ENCODE measurements at places on chromosomes 12 and 14. TPM values are rescaled to one million over a fixed set of nuclear protein-coding genes. Genes with fewer than 3 reads are reported as not detected.
A peak's percentile ranks its signal among the peaks of the same experiment; 100 is the strongest.

Gene FLVCR2
- 8.1 TPM for total RNA-seq

Gene SAMD15
- 0.26 TPM for total RNA-seq

Gene AVPR1A
- total RNA-seq = 5.5 TPM

Gene P2RX4
- total RNA-seq = 53.5 TPM

Gene HCAR2
- not detected for total RNA-seq

Gene CLEC12A
- total RNA-seq = 0.37 TPM

Gene ZNF219
- total RNA-seq = 20.6 TPM

Gene RD3L
- 0.86 TPM for total RNA-seq

Gene KRT71
- not detected for total RNA-seq

Gene ALDH1L2
- total RNA-seq = not detected

Gene LRRC10
- not detected for total RNA-seq

Gene RASSF3
- 114 TPM for total RNA-seq

DNA sequence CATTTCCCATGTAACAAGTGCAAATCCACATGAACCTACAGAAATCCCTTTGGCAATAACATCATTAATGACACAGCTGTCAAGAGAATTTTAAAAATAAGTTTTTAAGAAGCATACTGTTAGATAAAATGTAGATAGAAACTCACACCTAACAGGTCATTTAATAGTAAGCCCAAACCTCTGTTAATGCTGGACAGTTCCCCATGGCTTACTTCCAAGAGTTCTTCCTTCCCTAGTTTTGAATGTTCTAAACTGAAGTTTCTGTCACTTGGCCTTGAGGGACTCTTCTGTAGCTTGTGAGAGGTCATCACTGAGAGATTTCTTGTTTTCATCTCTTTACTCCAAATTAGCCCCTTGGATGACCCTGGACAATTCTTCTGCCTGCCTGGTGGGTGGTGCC is 22.7 kb downstream of the OTX2 start:
- no peaks in the 10 kb centered on the region for H3K4me1 ChIP-seq
- no peak overlapping the region for H3K27ac ChIP-seq
- H3K36me3 ChIP-seq = no peaks in the 10 kb centered on the region
- H3K27me3 ChIP-seq = peaks cover 34% of the 10 kb centered on the region
- DNase-seq = no peak
- H3K4me3 ChIP-seq = no peak overlapping the region

- H3K36me3 ChIP-seq = no peaks in the 10 kb centered on the region
- peak overlapping the region; percentile 66 for H3K4me3 ChIP-seq
- peaks cover 9% of the 10 kb centered on the region for H3K4me1 ChIP-seq
- H3K27me3 ChIP-seq = peaks cover 27% of the 10 kb centered on the region
- DNase-seq = no peak
Measured at GRCh38 chr12:124646385-124647230, 79.2 kb upstream of the NCOR2 start.

GRCh38 chr14:92686900-92687427 is 61.5 kb downstream of the LGMN start:
- peaks cover 3% of the 10 kb centered on the region for H3K36me3 ChIP-seq
- H3K27ac ChIP-seq = peak overlapping the region; percentile 14
- no peak overlapping the region for H3K4me3 ChIP-seq
- peak; percentile 83 for DNase-seq

GRCh38 chr12:121620333-121620891 is 5.9 kb upstream of the ORAI1 start:
- DNase-seq = no peak
- no peak overlapping the region for H3K27ac ChIP-seq
- peaks cover 10% of the 10 kb centered on the region for H3K4me1 ChIP-seq
- H3K27me3 ChIP-seq = no peaks in the 10 kb centered on the region

- no peak overlapping the region for H3K4me3 ChIP-seq
- H3K27ac ChIP-seq = no peak overlapping the region
- DNase-seq = no peak
- peaks cover 18% of the 10 kb centered on the region for H3K27me3 ChIP-seq
Measured at GRCh38 chr14:32594766-32595165, 265.7 kb downstream of the AKAP6 start.

GRCh38 chr12:87217491-87217890 is 811.7 kb downstream of the C12orf50 start:
- no peaks in the 10 kb centered on the region for H3K27me3 ChIP-seq
- H3K27ac ChIP-seq = no peak overlapping the region
- DNase-seq = no peak
- H3K4me1 ChIP-seq = no peaks in the 10 kb centered on the region

GRCh38 chr14:58082491-58083098 is 69.4 kb downstream of the ARMH4 start:
- H3K36me3 ChIP-seq = peaks cover 2% of the 10 kb centered on the region
- H3K4me1 ChIP-seq = no peaks in the 10 kb centered on the region
- peaks cover 72% of the 10 kb centered on the region for H3K27me3 ChIP-seq
- DNase-seq = no peak
- no peak overlapping the region for H3K4me3 ChIP-seq

- DNase-seq = no peak
- H3K4me1 ChIP-seq = peaks cover 4% of the 10 kb centered on the region
- peaks cover 3% of the 10 kb centered on the region for H3K36me3 ChIP-seq
- no peak overlapping the region for H3K4me3 ChIP-seq
Measured at GRCh38 chr12:10140001-10140400, 10.0 kb upstream of the CLEC7A start.

DNA sequence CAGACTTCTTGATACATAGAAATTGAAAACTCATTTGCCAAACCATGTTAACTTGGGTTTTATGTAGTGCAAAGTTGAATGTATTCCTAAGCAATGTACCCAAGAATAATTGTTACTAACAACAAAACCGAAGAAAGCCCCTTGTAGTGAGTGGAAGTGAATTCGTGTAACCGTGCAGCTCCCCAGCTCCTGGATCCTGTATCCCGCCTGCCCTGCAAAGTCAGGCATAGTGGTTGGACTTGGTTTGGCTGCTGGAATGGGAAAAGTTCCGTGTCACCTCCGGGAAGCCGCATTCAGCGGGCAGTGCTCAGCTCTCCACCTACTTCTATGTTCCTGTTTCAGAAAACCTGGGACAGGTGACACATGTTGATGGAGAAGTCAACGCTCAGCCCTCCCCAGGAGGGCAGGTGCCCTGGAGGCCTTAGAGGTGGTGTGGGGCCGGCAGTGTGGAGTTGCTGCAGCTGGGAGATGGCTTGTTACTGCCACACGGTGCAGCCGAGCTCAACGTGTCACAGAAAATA is 29.2 kb upstream of the C14orf180 start:
- no peaks in the 10 kb centered on the region for H3K4me1 ChIP-seq
- no peak for DNase-seq
- peaks cover 43% of the 10 kb centered on the region for H3K27me3 ChIP-seq
- H3K36me3 ChIP-seq = no peaks in the 10 kb centered on the region
- no peak overlapping the region for H3K27ac ChIP-seq

DNA sequence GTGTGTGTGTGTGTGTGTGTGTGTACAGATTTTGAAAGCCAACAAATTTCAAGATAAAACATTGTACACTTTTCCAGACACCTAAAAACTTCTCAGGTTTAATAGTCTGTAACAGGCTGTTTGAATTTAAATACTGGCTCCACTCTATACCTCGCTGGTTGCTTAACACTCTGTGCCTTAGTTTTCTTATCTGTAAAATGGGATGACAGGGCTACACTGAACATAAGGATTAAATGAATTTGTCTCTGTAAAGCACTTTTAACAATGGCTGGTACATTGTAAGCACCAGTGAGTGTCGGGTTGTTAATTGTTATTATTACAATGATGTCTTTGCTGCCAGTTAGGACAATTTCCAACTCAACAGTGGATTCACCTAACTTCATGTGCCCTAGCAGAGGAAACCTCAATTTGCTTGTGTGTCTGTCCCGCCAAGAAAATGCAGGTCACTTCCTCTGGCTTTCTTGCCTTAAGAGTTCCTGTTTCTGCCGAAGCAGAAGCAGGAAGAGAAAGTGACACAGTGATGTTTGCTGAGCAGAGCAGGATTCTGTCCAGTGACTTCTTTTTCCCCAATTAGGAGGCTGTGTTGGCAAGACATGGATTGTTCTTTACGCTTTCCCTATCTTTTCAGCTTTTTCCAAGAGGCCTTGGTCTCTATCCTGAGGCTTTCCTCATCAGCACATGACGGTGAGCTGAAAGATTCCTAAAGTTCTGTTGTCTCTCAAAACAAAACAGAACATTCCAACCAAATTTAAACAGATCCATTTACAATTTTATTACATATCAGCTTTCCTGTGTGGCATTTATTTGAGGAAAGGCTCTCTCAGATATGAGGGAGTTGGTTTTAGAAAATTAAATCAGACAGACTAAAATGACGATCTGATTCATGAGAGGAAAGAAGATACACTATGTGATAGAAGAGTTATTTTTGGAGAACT is 154.1 kb upstream of the ATP2B1 start:
- peak overlapping the region; percentile 85 for H3K4me3 ChIP-seq
- peak overlapping the region; percentile 99 for H3K27ac ChIP-seq
- no peaks in the 10 kb centered on the region for H3K27me3 ChIP-seq

- no peaks in the 10 kb centered on the region for H3K4me1 ChIP-seq
- H3K4me3 ChIP-seq = no peak overlapping the region
- H3K27me3 ChIP-seq = no peaks in the 10 kb centered on the region
- H3K36me3 ChIP-seq = peaks cover 4% of the 10 kb centered on the region
- DNase-seq = no peak
- H3K27ac ChIP-seq = no peak overlapping the region
Measured at GRCh38 chr12:82848845-82849244, 162.1 kb downstream of the TMTC2 start.

DNA sequence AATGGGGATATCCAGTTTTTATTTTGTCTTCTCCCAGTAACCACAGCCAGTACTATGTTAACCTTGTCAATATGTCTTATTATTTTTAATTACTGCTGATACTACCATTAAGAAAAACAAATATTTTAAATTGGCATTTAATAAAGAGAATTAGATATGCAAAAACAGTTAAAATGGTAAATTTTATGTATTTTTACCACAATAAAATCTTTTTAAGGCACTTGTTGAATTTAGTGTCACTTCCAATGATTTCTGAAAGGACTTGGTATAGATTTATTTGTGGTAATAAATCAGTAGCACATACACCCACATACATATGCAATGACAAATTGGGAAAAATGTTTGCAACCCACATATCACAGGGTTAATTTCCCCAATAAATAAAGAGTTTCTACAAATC is 14.0 kb downstream of the CDKN1B start:
- peaks cover 2% of the 10 kb centered on the region for H3K36me3 ChIP-seq
- no peak overlapping the region for H3K4me3 ChIP-seq
- H3K27ac ChIP-seq = no peak overlapping the region
- H3K27me3 ChIP-seq = no peaks in the 10 kb centered on the region
- H3K4me1 ChIP-seq = peaks cover 42% of the 10 kb centered on the region

DNA sequence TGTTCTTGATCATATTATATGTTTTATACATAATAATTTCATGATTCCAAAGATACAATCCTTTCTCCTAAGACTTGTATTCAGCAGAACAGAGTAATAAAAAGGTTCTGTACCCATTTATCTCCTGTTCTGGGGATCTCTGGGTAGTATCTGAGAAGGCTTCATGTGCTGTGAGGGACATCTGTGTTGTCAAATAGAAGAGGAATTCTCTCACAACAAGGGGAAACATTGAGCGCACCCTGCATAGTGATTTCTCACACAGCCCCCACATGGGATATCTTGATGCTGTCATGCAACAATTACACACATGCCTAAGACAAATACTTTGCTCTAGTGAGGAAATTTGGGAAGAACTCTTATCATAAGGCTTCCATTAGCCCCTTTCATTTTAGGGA is 101.8 kb upstream of the ATF1 start:
- no peak for DNase-seq
- H3K27me3 ChIP-seq = no peaks in the 10 kb centered on the region
- H3K4me1 ChIP-seq = no peaks in the 10 kb centered on the region
- no peak overlapping the region for H3K27ac ChIP-seq
- H3K36me3 ChIP-seq = peaks cover 2% of the 10 kb centered on the region

DNA sequence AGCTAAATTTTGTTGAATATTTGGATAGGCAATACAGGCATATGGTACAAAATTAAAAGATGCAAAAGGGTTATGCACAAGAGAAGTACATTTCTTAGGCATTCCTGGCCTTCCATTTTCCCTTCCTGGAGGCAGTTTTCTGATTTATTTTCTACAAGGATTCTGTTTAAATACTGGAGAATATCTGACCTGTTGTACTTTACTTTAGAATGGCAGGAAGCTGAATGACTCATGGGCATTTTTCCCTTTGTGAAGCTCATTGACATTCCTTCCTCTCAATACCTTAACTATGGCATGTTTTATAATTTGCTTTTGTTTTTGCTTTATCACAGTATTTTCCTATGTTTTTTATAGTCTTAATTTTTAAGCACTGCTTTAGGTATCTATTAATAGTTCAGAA is 62.7 kb downstream of the RCOR1 start:
- H3K4me3 ChIP-seq = no peak overlapping the region
- H3K27ac ChIP-seq = no peak overlapping the region
- DNase-seq = no peak
- no peaks in the 10 kb centered on the region for H3K27me3 ChIP-seq
